ENCODE measurements at places on chromosomes 13 and 19.

DNA sequence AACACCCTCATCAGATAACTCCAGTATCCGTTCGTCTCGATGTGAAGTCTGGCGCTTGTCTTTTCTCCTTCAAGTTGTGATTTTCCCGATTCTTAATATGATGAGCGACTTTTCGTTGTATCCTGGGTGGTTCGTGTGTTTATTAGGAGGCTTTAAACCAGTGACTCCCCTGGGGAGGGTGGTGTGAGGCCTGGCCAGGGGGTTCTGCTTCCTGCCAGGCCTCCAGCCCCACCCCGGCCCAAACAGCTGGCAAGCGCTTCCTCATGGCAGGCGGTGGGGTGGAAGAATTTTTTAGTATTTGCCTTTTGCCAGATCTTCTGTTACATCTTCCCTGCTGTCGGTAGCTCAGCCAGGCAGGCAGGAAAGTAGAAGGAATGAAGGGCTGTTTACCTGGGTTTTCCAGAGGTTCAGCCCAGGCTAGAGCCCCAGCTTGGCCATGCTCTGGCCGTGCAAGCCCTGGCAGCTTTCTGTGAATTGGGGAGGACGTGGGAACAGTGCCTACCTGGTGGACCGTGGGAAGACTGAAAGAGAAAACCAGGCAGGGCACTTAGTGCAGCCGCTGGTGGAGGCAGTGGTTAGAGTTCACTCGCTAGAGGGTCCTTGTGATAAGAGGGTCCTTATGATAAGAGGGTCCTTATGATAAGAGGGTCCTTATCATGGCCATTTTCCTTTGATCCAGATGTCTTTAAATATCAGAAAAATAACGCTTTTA, 37.7 kb upstream of the DCUN1D2 start:
- no peak for DNase-seq

- DNase-seq: no peak
Measured at GRCh38 chr13:49610176-49610575, 18.1 kb upstream of the ARL11 start.

DNA sequence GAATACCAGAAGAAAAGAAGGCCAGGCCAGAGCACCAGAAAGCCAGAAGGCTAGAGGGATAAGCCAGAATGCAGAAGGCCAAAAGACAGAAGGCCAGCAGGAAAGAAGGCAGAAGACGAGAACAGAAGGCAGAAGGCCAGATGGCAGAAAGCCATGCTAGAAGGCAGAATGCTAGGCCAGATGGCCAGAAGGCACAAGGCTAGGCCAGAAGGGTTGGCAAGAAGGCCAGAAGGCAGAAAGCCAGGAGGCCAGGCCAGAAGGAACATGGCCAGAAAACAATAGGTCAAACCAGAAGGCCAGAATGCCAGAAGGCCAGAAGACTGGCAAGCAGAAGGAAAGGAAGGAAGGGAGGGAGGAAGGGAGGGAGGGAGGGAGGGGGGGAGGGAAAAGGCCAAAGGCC, 188.8 kb downstream of the TUBA3C start:
- no peak for DNase-seq

GRCh38 chr13:54449922-54450321, 1421.3 kb downstream of the OLFM4 start:
- DNase-seq: no peak

DNA sequence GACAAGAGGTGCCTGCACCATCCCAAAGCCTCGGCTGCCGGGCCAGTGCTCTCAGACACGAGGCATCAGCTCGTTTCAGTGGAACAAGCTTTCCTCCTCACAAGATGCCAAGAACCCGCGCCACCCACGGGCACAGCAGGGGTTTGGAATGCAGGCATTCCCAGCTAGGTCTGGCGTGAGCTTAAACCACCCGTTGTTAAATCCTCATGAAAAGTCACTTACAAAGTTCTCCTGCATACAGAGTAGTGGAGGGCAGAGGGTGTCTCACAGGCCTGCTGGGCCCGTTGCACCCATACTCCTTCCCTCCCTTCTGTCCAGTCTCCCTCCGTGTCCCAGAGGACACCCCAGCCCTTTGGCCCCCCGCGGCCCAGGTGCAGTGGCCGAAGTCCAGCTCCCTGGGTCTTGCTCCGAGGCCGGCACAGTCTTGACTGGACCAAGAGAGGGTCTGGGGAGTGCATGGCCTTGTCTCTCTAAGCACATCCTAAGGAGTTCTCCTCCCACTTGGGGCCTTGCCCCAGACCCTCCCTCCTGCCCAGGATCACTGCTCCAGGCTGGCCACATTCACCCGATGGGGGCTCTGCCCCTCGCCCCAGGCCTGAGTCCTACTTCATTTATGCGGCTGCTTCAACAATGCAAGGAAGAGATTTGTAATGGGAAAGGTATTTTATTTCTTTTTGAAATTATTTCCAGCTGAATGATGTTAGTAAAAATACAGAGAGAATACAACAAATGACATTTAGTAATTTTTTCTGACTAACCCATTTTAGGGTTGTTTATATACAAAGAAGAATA, 35.2 kb upstream of the GRTP1 start:
- no peak for DNase-seq

DNA sequence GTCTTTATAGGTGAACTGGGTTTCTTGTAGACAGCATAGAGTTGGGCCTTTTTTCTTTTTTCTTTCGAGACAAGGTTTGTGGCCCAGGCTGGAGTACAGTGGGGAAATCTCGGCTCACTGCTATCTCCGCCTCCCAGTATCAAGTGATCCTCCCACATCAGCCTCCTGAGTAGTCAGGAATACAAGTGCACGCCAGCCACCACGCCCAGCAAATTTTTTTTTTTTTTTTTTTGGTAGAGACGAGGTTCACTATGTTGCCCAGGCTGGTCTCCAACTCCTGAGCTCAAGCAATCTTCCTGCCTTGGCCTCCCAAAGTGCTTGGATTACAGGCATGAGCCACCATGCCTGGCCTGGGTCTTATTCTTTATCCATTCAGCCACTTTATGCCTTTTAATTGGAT, 5.1 kb upstream of the CALM3 start:
- no peak for DNase-seq

- DNase-seq: no peak
Measured at GRCh38 chr13:95676105-95676761, 706 bp upstream of the DNAJC3 start.

GRCh38 chr13:46894568-46894967, 2.3 kb downstream of the HTR2A start:
- DNase-seq: no peak

DNA sequence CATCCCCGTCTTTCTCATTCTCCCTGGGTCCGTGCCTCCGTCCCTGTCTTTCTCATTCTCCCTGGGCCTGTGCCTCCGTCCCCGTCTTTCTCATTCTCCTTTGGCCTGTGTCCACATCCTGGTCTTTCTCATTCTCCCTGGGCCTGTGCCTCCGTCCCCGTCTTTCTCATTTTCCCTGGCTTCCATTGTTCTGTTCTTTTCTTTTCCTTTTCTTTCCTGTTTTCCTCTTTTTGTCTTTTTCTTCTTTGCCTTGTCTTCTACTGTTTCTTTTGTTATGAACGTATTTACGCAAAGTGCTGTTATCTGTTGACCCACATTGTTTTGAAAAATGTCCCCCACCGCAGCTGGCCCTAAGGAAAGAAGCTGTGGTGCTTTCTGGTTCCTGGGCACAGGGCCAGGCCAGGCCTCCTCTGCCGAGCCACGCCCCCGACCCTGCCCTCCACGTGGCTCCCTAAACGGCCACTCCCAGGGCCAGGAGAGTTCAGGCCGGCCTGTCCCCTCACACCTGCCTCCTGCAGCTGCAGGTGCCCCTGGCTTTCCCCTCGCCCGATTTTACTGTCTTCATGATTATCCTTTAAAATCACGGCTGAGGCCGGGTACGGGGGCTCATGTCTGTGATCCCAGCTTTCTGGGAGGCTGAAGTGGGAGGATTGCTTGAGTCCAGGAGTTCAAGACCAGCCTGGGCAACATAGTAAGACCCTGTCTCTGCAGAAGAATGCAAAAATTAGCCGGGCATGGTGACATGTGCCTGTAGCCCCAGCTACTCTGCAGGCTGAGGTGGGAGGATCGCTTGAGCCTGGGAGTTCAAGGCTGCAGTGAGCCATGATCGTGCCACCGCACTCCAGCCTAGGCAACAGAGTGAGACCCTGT, 14.0 kb upstream of the TMPRSS9 start:
- no peak for DNase-seq

GRCh38 chr19:53696951-53697350, 65.2 kb downstream of the DPRX start:
- no peak for DNase-seq

DNA sequence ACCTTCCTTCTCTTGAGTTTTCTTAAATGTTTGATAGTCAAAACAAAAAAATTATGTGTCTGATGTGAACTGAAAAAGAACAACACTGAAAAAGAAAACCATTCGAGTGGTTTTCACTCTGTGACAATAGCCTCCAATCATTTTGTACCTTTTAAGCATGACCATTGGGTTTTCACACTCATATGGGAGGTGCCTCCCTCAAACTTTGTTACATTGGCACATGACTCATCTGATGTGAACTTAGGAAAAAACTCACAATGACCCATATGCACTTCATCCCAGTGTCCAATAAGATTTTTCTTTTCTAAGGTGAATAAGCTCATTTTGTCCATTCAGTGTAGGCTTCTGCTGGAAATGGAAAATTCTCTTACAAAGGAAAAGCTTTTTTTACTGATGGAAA, 66.6 kb upstream of the XPO4 start:
- no peak for DNase-seq

- DNase-seq: no peak
Measured at GRCh38 chr13:44506719-44507118, 69.4 kb downstream of the TSC22D1 start.

- DNase-seq: no peak
Measured at GRCh38 chr13:86193281-86193680, 394.1 kb upstream of the SLITRK6 start.
